ENCODE measurements at places on chromosomes 6 and 20. TPM values are rescaled to one million over a fixed set of nuclear protein-coding genes. Genes with fewer than 3 reads are reported as not detected.

DNA sequence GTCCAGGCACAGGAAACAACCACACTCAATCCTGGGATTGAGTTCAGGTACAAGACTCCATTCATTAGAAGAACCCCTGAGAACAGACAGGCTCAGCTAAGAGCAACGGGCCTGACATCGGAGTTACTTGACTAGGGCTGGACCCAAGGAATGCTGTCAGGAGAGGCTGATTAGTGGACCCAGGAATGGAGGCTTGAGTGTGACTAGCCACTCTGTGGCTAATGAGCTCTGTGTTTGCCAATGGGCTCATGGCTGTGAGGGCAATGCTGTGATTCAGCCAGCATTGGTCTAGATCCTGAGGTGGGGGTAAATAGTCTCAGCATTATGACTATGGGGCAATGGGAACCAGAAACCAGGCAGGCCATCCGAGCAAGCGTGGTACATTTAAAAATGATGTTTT lies 71.8 kb downstream of the RIOK1 start:
- DNase-seq: no peak

- DNase-seq: no peak
These were observed 90.2 kb upstream of the SULF2 start for GRCh38 chr20:47875297-47876025.

GRCh38 chr6:9520417-9521151 lies 894.3 kb downstream of the TFAP2A start:
- DNase-seq: peak; percentile 78

C20orf144 gene
- total RNA-seq: not detected

- no peak for DNase-seq
These were observed 25.2 kb downstream of the TNFAIP3 start for GRCh38 chr6:137892271-137892708.

GRCh38 chr6:53961679-53962370 lies 149.4 kb upstream of the MLIP start:
- DNase-seq: no peak

DNA sequence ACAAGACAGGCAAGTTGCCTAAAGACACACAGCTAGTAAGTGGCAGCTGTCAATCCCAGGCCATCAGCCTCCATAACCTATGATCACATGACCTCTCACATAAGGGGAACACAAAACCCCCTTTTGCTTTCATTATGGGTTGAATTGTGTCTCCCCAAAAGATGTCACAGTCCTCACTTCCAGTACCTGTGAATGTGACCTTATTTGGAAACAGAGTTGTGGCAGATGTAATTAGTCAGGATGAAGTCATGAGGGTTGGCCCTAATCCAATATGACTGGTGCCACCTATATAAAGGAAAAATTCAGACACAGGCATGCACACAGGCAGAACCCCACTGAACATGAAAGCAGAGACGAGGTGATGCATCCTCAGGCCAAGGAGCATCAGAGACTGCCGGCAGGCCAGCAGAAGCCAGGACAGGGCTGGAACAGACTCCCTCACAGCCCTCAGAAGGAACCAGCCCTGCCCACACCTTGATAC lies 33.6 kb downstream of the GFOD1 start:
- peak; percentile 48 for DNase-seq

- no peak for DNase-seq
These were observed 51.7 kb downstream of the VSTM2L start for GRCh38 chr20:37954626-37955025.

PRR3 gene
- total RNA-seq: 7.9 TPM

GRCh38 chr20:49854190-49854875 lies 41.7 kb downstream of the SLC9A8 start:
- no peak for DNase-seq

DNA sequence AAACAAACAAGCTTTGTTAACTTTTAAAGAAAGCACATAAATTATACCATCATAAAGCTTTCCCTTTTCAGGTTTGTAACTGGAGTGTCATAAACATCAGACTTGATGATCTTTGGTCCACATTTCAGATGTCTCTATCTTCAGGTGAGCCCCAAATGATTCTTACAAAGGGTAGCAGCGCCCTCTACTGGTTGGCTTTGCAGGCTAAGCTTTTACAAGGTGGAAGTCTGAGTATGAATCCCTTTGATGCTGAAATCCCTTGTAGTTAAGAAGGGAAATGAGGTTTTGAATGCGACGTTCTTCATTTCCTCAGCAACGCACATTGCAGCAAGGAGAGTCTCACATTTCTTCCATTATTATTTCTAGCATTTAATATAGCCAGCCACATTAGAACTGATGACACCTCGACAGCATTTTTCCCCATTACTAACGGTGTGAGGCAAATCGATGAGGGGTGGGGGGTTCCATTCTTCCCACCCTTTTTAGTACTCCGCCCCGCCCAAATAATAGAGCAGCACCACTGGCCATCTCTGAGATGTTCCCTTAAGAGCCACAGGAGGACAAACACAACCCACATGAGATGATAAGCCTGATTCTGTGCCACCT lies 126.3 kb upstream of the NT5E start:
- DNase-seq: peak; percentile 54

DNA sequence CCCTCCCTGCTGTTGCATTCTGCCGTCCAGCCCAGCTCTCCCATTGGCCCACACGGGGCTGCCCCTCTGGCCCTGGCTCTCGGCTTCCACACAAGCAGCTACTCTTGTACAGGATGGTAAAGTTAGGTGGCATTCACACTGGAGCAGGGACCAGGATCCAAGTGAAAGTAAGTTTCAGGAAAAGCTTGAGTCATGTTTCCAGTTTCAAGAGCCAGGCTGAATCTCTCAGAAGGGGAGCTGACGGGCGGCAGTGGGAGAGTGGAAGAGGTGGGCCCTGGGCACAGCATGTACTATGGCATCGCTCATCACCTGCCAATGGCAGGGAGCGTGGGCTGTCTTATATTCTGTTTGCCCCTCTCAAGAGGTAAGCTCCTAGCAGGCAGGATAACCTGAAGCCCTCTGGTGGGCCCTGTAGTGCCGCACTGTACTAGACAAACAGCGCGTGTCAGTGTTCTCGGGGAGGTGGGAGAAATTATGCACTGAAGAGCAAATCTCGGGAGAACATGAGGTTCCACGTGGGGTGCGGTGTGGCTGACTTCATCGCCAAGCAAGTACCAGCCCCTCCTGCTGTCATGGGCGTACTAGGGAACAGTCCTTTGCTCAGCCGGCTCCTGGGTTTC lies 241.5 kb downstream of the NRN1 start:
- no peak for DNase-seq

- peak; percentile 25 for DNase-seq
These were observed 36.4 kb downstream of the HLA-DPB1 start for GRCh38 chr6:33112148-33112547.

FAM184A gene
- 0.34 TPM for total RNA-seq

GRCh38 chr20:53439616-53440015 lies 154.0 kb downstream of the ZNF217 start:
- no peak for DNase-seq

- no peak for DNase-seq
These were observed 93.5 kb downstream of the SPTLC3 start for GRCh38 chr20:13102237-13102636.

- DNase-seq: no peak
These were observed 273.8 kb downstream of the CDH4 start for GRCh38 chr20:61525781-61526431.

DNA sequence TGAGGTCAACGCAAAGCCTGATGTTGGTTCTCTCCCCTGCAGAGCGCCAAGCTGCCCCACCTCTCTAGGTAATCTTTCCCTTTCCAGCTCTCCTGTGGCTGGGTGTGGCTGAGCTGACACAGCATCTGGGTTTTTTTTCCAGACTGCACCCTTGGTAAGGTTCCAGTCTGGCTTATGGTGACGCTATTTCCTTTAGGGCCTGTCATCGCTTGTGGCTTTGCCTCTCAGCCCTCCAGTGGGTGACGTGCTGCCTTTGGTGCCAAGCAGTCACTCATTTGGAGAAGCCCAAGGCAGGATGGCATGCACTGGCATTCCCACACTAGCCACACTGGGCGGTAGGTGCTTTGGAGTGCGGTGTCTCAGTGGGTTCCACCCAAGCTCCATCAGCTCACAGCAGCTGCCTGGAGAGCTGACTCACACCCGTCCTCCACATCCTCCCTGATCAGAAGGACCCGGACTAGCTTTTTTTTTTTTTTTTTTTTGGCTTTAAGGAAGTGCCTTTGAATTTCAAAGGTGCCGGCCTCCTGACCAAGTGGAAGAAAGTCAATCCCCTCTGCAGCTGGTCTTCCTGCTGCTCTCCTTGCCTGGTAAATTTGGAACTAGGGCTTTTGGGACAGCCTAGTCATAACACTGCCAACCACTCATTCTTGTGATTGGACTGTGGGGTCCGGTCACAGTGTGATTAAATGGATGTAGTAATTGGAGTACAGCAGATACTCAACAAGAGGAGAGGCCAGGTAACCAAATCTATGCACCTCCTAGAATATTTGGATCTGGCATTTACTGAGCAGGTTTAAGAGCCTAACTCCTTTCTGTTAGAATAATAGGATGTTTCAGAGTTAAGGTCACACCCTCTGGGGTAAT lies 153.6 kb downstream of the CD83 start:
- no peak for DNase-seq

DNA sequence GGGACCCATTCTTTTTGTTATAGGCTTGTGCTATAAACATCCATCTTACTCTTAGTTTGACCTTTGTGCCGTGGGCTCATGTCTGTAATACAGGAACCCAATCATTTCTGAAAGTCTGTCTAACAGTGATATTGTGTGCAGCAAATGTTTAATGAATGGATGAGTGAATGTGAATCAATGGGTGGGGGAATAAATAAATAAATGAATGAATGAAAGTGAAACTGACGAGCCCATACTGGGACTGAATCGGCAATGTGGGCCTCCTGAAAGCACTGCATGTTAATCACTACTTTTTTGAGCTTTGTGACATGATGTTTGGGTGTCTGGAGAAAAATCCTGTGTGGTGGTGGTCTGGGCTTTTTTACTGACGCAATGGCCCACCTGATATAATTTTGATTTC lies 175.0 kb downstream of the GMPR start:
- no peak for DNase-seq

GRCh38 chr6:98653179-98653578 lies 181.2 kb upstream of the POU3F2 start:
- no peak for DNase-seq

DNA sequence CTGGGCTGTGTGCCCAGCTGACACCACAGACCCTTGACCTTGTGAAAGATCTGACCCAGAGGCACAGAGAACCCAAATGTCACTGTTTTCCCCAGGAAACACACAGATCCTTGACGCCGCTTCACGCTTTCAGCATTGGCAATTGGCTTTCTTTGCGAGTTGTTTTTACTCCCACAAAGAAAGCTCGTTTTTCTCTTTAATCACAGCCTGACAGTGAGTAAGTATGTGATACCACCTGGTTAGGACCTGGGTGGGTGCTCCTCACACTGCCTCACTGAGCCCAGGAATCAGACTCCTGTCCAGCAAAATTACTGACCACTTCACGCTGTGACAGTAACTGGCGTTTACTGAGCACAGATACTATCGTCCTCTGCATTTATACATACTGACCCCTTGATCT lies 13.0 kb downstream of the RPL10A start:
- no peak for DNase-seq

DNA sequence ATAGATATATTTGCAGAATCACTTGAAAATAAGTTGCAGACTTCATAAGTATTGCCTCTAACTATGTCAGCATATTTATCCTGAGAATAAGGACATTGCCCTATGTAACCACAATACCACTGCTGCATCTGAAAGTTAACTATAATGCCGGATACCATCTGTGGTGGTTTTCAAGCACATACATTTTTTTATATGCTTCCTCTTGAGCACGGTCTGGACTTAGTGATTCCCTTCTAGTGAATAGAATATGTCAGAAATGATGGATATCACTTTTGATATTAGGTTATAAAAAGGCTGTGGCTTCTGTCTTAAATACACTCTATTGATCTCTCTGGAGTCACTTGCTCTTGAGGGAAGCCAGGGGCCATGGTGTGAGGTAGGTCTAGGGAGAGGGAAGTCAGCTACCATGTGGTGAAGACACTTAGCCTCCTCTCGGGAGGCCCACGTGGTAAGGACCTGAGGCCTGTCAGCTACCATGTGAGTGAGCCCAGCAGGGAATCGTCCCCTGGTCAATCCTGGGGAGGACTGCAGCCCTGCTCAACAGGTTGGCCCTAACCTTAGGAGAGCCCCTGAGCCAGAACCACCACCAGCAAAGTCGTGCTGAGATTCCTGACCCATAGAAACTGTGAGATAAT lies 57.5 kb downstream of the CCDC170 start:
- no peak for DNase-seq

REPS1 gene
- 32.1 TPM for total RNA-seq

OR2B6 gene
- total RNA-seq: not detected

- no peak for DNase-seq
These were observed 46.4 kb downstream of the UTRN start for GRCh38 chr6:144331491-144331969.

- no peak for DNase-seq
These were observed 131.2 kb upstream of the KCNG1 start for GRCh38 chr20:51153867-51154707.

- no peak for DNase-seq
These were observed 8.2 kb downstream of the GCNT2 start for GRCh38 chr6:10529231-10529801.

- DNase-seq: no peak
These were observed 634.5 kb downstream of the EYS start for GRCh38 chr6:65072500-65072899.

DNA sequence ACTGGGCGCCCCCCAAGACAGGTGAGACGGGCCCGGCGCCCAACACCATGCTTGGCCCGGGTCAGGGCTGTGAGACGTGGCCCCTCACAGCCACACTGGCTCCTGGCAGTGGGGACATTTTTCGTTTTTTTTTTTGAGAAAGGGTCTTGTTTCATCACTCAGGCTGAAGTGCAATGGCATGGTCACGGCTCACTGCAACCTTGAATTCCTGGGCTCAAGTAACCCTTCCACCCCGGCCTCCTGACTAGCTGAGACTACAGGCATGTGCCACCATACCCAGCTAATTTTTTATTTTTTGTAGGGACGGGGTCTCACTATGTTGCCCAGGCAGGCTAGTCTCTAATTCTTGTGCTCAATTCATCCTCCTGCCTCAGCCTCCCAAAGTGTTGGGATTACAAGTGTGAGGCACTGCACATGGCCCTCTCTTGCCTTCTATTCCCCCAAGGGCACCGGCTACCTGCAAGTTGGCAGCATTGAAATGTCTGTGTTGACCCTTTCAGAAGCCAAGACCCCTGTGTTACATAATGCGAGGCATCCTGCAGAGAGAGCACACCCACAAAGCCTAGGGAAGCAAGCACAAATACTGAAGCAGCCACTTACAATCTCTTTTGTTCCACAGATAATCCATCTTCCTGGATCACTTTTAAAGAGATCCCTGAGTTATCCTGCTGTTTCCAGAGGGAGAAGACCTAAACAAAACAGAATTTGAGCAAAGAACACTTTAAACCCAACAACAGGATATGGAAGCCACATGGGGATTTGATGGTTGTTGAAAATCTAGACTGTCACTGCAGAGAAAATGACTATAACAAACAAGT lies 57.5 kb upstream of the SLC4A11 start:
- no peak for DNase-seq

DNA sequence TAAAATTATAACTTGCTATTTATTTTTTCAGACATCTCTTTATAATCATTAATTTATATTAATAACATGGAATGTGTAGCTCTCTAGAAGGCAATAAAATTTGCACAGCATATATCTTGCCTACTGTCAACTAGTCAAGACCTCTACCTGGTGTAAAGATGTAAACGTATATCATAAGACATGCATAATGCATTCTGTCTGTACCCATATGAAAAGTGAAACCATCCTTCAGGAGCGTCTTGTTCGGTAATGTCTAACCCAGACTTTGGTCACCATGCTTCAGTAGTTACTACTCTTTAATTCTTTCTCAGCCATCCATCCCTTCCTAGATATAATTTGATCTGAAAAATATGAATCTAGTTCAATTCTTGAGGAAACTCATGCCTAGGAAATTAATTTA lies 21.0 kb downstream of the CEP43 start:
- no peak for DNase-seq

MEI4 gene
- total RNA-seq: not detected

- peak; percentile 98 for DNase-seq
These were observed 12.1 kb upstream of the RAMACL start for GRCh38 chr6:166598441-166599138.
